ENCODE measurements at places on chromosomes 7 and 10. TPM values are rescaled to one million over a fixed set of nuclear protein-coding genes. Genes with fewer than 3 reads are reported as not detected.

CALCR gene
- not detected for total RNA-seq

CFAP69 gene
- 2.7 TPM for total RNA-seq

METTL27 gene
- not detected for total RNA-seq

TFPI2 gene
- 0.74 TPM for total RNA-seq

DNAH11 gene
- 1.7 TPM for total RNA-seq

SLC18A2 gene
- 11.5 TPM for total RNA-seq

MET gene
- 15.2 TPM for total RNA-seq

GRCh38 chr10:73376679-73377078 lies 18.0 kb upstream of the CFAP70 start:
- DNase-seq = no peak

- no peak for DNase-seq
Observed at GRCh38 chr7:134280508-134280907, 36.2 kb downstream of the SLC35B4 start.

DNA sequence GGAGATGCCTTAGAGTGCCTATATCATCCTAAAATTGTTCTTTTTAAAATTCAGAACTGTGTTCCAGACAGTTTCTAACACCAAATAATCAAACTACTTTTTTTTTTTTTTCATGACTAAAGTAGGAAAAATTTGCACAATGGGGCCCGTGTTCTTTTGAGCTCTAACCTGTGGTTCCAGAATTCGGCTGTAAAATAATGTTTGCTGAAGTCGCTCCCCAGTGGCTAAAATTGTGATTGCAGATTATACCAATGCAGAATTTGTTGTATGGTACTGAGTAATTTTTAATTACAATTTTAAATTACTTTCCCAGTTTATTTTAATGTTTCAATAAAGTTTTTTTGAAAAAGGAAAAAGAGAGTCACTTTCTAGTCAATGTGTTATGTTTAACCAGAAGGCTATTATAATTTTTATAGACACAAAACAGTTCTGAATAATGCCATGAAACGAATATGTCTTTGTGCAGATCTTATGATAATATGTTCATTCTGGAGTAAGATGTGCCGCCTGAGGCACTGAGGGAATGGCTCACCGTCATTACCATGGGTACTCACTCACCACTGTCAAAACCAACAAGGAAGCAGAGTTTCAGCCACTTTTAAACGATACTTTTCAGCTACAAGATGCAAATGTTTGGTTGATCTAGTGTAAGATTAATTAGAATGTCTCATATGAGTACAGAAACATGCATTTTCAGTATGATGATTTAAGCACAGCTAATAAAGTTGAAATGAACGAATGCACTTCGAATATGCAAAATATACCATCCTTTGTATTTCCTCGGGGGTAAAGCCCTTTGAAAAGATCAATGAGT lies 173.6 kb downstream of the PRKCQ start:
- DNase-seq = no peak

- DNase-seq = no peak
Observed at GRCh38 chr7:95766657-95767056, 5.7 kb upstream of the DYNC1I1 start.

- DNase-seq = no peak
Observed at GRCh38 chr7:54995610-54996363, 23.0 kb upstream of the EGFR start.

- no peak for DNase-seq
Observed at GRCh38 chr10:102511583-102512274, 8.0 kb downstream of the SUFU start.

DNA sequence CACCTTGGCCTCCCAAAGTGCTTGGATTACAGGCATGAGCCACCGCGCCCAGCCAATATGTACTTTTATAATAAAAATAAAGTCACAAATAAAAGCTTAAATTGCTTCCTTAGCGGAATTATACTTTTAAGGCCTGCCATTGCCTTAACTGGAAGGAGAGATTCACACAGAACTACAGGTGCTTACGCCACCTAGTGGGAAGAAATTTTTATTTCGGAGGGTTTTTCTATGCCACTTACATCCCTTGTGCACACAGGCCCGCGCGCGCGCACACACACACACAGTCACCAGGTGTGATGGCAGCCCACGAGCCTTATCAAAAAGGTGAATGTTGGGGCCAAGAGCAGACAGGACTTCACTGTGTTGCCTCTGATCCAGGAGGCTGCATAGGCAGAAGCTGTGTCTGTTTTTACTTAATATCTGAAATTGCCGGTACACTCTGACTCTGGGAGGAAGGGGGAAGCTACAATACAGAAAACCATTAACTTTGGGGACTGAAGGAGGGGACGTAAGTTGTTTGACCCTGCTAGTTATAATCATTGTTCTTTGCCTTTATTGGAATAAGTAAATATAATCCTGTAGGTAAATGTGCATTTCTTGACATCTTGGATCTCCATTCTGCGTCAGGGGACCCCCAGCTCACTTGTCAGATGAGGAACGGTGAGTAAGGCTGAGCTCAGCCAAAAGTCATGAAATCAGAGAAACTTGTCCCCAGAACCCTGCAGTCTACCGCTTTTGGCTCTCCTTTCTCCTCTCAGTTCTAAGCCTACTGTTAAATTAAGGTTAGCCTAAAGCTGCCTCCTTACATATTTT lies 87.1 kb downstream of the SLC16A9 start:
- no peak for DNase-seq

DNA sequence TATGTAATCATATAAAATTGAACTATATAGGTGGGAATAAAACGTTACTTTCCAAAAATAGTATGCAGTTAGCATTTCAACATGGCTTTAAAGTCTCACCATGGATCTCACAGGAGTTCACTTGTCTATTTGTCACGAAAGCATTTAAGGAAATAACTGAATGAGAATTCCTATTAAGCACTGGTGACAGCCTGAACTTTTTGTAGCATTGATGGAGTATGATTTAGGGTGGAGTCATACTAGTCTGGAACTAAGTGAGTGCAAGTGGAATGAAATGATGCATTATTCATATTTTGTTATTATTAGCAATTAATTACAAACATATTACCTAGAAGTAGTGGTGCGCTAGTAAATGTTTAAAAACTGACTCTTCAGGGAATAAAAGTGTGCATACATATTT lies 26.0 kb upstream of the HIBADH start:
- DNase-seq = no peak

DNA sequence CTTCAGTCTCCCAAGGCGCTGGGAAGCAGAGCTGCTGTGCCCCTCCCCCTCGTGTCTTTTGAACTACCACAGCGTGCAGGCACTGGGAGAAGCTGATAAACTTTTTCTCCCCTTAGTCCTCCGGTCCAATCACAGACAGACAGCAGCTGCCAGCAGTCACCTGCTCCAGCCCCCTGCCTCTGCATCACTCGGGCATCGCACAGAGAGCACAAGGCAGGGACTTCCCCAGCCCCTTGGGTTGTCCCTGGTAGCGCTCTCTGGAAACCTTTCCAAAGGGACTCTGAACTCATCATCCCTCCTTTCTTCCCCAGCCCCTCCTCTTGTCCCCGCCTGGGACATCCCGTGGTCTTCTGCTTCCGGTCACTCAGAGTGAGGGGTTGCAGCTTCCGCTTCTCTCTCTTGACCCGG lies 1.4 kb upstream of the NEUROG3 start:
- DNase-seq = no peak

DNA sequence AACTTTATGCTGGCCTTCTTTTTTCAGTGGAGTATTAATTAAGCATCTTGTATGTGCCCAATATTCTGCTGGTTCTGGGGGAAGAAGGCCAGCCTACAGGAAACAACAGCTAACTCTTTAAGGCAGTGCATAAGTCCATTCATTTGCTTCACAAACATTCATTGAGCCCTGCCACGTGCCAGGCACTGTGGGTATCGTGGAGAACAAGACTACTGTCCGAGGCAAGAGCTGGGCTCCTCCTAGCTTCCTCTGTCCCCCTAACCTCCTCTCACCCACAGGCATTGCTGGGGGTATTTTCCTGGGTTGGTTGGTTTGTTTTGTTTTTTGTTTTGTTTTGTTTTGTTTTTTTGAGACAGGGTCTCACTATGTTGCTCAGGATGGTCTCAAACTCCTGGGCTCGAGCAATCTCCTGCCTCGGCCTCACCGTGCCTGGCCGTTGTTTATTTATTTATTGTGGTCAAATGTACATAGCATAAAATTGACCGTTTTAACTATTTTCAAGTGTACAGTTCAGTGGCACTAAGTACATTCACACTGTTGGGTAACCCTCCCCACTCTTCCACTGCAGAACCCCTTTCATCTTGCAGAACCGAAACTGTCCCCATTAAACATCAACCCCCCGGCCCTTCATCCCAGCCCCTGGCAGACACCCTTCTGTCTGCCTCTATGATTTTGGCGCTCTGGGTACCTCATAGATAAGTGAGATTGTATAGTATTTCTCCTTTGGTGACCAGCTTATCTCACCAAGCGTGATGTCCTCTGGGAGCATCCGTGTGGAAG lies 32.6 kb downstream of the CHST3 start:
- no peak for DNase-seq

GRCh38 chr10:24901686-24902399 lies 50.6 kb downstream of the PRTFDC1 start:
- DNase-seq = no peak

GRCh38 chr10:63766745-63767137 lies 245.5 kb downstream of the REEP3 start:
- DNase-seq = no peak

- no peak for DNase-seq
Observed at GRCh38 chr10:112448888-112449287, 1.9 kb downstream of the VTI1A start.

DNA sequence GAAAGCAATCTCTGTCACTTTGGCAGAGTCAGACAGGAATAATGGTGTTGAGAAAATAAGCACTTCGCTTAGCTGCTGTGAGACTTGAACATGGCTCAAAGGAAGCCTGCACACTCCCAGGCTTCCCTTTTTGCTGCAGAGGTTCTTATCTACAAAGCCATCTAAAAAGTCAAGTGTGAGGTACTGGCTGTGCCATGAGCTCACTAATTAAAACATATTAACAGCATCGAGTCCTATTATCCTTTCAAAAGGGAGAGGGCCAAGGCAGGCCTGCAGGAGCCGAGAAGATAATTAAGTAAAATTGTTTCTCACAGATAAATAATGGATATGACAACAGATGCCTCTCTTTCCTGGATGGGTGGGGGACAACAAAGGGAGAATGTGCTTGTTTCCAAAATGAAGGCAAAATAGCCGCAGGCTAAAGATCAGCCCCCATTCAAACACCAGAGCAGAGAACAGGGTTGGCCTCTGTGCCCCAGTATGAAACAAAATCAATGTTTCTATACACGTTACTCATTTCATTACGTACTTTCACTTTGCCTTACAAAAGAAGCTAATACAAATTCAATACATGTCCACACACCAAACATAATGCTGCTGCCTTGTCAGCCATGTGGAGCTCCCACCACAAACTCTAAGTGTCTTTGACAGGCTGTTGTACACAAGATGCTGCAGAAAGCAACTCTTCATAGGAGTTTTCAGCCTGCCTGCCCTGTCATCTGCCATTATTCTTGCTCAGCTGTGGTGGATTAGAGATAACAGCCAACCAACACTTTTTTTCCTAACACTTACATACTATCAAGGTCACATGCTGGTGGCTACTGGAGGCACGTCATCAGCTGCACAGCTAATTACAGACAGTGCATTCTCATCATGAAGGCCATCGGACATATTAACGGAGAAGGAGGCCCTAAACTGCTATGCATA lies 55.3 kb downstream of the ELAPOR2 start:
- DNase-seq = no peak

DNA sequence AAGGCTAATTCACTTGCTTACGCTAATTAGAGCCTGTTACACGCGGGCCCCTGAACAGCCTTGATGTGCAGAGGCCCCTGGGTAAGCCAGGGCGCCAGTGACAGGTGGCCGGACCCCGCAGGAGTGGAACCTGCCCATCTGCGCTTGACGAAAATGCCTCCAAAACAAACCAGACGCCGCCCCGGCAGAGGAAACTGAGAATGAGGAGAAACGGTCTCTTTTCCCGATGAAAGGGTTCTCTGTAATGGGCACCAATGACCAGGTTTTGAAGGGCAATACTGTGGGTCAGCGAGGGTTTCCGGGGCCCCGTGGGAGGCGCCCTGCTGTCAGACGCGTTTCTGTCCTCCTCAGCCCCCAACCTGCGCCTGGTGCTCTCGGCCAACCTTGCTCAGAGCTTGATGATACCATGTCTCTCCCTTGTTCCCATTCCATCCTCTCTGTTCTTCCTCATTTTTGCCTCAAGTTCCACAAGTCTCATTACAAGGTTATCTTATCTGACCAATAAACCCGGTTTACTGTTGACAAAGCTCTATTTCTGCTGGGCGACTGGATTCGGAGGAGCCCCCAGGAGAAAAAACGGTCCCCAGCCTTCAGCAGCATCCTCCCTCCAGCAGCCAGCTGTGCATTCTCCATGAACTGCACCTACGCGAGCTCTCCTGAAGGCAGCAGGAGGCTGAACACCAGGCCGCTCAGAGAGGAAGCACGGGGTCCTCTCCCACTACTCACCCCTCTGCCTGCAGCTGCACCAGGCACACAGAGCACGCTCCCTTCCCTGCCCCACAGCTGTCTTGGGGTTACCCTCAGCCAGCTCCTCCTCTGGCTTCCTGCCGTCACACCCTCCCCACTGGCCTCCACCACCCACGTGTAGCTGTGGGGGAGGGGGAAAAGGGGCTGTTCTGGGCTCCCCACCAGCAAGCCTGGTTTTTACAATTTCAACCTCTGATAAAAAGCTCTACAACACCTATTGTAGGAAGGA lies 202.0 kb downstream of the MAD1L1 start:
- DNase-seq = no peak

DNA sequence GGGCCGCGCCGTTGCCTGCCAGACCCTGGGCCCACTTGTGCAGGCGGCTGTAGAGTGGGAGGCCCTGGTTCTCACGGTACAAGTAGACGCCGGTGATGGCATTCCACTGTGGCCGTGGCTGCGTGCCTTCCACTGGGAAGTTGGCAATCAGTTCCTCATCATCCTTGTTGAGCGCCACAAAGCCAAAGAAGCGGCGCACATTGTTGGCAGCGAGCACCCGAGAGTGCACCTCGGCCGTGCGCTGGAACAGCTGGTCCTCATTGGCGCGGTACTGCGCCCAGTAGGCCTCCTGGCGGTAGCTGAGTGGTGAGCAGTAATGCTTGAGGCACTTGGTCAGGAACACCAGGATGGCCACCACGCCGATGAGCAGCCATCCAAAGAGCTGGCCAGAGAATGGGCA lies 5.0 kb downstream of the CALHM2 start:
- DNase-seq = no peak

DNA sequence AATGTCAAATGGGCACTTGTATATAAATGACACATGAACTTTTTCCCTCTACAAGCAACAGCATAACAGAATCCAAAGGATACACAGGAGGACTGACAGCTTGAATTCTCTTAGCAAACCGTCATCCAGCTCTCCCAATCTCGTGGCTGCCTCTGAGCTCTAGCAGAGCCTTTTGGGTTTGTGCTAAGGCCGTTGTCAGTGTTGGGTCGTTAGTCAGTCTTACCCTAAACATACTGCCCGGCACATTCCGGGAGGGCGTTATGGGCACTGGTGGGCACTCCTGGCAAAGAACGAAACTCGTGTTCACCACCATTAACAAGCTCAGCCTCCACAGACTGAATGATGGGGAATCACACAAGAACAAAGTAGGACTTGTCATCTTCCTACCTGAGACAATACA lies 19.6 kb upstream of the ENO4 start:
- peak; percentile 12 for DNase-seq

- no peak for DNase-seq
Observed at GRCh38 chr10:17025444-17026295, 103.9 kb downstream of the CUBN start.

GRCh38 chr7:155590215-155591018 lies 44.1 kb upstream of the CNPY1 start:
- no peak for DNase-seq

- DNase-seq = no peak
Observed at GRCh38 chr7:38465956-38466355, 165.2 kb downstream of the AMPH start.

GRCh38 chr7:112749775-112750174 lies 40.4 kb downstream of the TMEM168 start:
- no peak for DNase-seq
